Liver (tissue), 10 donors: ENCODE measurements at places on chromosomes 11 and 22. TPM values are rescaled to one million over a fixed set of nuclear protein-coding genes. Genes with fewer than 3 reads are reported as not detected.

Gene LRRC56
- polyA plus RNA-seq = 0.46 TPM

Gene IFITM1
- 96.0 TPM for polyA plus RNA-seq

Gene TTC36
- 36.9 TPM for polyA plus RNA-seq

Gene SLC22A25
- 13.3 TPM for polyA plus RNA-seq

Gene GLYAT
- 181 TPM for polyA plus RNA-seq

Gene P2RX6
- polyA plus RNA-seq = 0.48 TPM

Gene RIMBP3B
- 0.01 TPM for polyA plus RNA-seq

Gene ANO5
- polyA plus RNA-seq = 1.0 TPM

Gene FTH1
- 4,630 TPM for polyA plus RNA-seq

Gene STX3
- polyA plus RNA-seq = 4.7 TPM

DNA sequence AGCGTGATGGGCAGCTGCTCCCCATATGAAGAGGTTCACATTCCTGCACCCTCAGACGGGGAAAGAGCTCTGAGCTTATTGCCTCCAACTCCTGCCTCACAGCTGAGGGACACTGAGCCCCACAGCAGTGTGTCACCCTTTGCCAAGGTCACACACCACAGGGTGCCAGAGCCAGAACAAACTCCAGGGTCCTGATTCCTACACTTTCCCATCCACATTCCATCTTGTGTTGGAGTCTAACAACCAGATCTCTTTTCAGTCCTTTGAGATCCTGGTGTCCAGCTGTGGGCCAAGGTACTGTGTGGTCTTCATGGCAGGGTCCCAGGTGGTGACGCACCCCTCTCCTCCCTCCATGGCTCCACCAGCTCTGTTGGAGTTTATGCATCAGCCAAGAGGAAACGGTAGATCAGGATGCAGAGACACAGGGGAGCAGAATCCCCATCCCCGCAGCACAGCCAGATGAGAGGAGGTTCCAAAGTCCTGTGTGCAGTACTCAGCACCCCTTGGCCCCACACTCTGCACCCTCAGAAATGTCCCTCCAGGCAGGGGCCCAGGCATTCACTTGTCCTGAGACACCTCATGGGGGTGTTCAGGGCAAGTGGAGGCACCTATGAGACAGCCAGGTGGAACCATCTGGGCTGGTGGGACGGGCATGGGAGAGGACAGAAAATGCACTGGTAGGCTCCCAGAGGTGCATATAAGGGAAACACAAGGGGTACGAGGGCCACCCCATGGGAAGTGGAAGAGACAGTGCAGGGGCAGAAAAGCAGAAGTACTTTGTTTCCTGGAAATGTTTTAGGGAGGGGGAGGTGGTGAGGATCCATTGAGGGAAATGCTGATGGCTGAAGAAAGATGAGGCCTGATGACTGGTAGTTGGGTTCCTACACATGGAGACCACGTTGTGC, 32.6 kb upstream of the GNAZ start:
- no peak for DNase-seq

GRCh38 chr11:32213223-32213622, 122.3 kb downstream of the RCN1 start:
- DNase-seq = no peak

DNA sequence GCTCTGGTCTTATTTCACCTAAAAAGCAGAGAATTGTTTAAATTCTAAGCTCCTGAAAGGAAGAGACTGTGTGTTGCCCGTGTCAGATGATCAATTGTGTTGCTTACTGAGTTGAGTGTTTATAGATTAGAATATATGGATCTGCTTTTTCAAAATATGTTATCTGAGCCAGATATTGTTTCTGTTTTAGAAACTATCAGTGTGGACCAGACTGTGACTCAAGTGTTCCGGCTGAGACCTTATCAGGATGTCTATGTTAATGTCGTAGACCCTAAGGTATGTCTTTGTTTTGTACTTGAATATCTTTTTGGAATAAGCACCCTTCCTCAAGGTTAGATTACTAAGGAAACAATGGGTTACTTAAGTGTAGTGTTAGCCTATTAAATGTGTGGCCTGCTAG, 11.0 kb downstream of the DEPDC5 start:
- no peak for DNase-seq

DNA sequence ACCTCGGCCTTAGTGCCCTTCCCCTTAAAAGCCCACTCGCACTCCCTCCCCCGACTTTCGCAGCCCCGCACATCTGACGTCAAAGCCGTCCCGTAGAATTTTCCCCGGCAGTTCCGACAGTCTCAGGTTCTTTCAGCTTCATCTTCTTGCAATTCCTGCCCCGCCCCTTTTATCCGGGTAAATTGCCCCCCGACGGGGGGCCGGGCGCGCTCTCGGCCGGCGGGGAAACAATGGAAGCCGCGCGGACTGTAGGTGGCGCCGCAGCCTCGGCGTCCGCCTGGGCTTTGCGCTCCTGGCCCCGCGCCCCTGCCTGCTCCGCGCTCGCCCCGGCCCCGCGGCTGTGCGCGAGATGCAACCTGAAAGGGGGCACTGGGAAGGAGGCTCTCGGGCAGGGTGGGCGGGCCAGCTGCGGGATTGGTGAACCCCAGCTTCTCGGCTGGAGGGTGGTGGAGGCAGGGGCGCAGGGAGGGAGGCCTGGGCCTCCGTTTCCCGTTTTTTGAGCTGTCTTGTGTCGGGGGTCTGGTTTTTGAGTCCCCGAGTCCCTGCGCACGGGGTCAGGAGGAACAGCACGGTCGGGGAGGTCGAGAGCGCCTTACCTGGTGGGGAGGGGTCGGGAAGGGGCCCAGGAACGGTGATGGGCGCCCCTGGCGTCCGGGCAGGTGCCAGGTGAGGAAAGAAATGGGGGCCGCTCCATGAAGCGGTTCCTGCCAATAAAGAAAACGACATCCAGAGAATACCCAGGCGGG, 859 bp upstream of the FGF19 start:
- DNase-seq = no peak

DNA sequence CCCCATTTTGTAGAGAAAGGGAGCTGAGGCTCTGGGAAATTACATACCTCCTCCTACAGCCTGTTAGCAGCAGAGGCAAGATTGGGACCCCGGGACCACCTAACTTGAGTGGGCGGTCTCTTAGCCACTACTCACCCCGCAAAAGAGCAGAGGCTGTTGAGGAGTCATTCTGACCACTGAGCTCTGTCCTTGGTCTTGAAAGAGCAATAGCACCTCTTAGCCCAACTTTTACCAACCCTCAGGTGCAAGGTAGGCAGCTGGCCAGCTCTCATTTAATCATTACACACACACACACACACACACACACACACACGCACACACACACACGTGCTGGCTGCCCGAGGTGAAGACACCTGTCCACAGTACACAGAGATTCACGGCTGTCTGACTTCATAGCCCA, 115.8 kb upstream of the ASPHD2 start:
- DNase-seq = no peak

DNA sequence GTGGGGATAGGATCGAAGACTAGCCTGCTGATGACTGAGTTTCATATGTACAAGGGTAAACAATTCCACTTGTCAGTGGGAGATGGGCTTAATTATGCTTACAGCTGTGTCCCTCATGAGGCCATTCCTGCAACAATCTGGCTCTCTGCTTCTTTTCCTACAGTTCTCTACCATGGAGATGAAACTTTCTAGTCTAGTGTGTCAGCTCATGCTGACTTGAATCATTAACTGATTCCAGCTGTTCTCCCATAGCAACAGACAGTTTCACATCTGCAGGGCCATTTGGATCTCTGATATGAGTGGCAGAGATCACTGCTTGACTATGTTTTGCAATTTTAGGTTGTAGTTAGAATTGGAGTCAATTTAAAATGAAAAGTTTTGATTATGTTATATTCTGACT, 1251.7 kb upstream of the RAG2 start:
- no peak for DNase-seq

DNA sequence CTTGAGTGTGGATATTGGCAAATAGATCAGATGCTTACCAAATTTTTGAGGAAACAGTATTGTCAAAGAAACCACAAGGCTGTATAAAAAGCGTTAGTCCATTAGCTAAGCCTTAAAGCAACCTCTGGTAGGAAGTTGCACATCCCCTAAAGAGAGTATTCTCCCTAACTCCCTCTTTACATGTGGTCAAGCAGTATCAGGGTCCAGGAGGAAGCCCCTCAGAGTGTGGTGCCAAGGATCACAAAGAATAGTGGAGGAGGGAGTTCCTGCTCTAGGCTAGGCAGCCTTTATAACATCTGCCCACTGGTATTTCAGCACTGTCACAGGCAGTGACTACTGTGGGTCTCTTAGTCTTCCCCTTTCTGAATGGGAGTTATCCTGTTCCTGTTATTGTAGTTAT, 18.8 kb upstream of the AMPD3 start:
- no peak for DNase-seq

GRCh38 chr11:112537846-112538330, 277.2 kb upstream of the PLET1 start:
- DNase-seq = no peak

DNA sequence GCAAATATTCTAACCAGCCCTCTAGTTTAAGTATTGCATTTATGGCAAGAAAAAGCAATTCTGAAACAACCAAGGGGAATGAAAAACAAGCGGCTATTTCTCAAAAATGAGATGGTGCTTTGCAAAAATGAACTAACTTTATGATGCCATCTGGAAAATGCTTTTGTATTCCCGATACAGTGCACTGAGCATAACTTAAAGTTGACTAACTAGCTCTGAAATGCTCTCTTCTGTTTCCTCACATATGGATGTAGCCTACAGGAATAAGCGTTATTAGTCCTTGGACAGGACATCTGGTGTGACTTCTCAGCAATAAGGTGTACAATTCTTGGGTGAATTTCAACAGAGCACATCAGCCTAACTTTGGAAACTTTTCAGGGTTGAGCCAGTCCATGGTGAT, 228.2 kb upstream of the DDI1 start:
- DNase-seq = no peak

GRCh38 chr22:41366323-41367029, 15.3 kb upstream of the TEF start:
- DNase-seq = no peak

GRCh38 chr11:4068962-4069361, 25.6 kb upstream of the RRM1 start:
- DNase-seq = no peak

DNA sequence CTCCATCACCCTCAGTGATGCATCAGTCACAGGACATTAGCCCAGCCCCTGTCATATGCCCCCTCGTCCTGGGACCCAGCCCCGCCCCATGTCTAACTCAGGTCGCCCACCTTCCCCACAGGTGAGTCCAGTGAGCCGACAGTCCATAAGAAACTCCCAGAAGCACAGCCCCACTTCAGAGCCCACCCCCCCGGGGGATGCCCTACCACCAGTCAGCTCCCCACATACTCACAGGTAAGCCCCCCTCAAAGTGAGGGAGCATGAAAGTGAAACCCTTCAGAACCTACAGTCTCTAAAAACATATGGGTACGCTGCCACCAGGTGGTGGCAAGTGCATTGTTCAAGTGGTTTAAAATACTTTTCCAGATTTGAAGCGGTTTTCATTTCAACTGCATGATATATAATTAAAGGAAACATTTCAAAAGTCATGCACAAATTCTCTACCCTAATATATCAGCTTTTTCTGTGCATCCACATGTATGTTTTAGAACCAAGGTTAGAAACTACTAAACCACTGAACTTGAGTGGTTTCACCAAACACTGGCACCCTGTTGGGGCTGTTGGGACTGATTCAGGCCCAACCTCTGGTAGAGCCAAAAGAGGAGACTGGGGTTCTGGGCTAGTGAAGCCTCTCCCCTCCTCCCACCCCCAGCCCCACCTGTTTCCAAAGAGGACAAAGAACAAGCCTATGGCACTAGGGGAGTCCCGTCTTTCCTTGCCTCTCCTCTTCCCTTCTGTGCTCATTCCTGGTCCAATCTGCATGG, 17.3 kb downstream of the EPS8L2 start:
- DNase-seq = no peak

GRCh38 chr11:131070365-131070764, 154.1 kb upstream of the SNX19 start:
- no peak for DNase-seq

- DNase-seq = no peak
These were observed 55.8 kb downstream of the NECTIN1 start for GRCh38 chr11:119673052-119673758.

- DNase-seq = no peak
These were observed 31.2 kb upstream of the RASL10A start for GRCh38 chr22:29346659-29347058.

DNA sequence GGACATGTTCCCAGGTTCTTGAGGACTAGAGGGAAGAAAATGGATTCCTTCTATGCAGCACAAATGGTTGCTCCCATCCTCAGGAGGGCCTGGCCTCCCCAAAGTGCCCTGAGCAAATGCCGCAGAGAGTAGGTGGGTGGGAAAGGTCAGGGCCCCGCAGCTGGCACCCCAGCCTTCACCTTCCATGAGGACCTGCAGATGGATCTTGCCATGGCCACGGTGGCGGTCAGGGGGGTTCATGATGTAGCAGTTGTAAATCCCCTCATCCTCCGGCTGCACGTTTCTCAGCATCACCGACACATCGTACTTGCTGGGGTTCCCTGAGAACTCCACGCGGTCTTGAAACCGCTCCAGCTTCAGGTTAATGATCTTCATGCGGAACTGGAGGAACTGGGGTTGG, 8.5 kb downstream of the SCN2B start:
- no peak for DNase-seq

DNA sequence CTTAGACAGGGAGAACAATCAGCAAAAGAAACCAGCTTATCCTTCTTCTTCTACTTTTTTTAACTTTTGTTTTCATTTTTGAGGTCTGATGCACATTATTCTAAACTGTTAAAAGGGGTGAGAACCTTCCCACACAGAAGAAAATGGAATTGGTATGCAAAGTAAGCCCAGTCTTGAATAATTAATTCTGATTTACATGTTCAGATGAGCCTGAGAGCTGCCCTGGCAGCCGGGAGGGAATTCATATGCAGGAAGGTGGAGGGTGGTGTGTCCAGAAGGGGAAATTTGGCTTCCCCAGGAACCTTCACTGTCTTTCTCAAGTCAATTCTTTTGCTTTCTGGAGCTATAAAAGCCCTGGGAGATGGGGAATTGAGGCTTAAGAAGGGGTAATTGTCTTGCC, 181.0 kb downstream of the INSC start:
- no peak for DNase-seq

- DNase-seq = no peak
These were observed 35.7 kb downstream of the CYB5R2 start for GRCh38 chr11:7637447-7638157.

DNA sequence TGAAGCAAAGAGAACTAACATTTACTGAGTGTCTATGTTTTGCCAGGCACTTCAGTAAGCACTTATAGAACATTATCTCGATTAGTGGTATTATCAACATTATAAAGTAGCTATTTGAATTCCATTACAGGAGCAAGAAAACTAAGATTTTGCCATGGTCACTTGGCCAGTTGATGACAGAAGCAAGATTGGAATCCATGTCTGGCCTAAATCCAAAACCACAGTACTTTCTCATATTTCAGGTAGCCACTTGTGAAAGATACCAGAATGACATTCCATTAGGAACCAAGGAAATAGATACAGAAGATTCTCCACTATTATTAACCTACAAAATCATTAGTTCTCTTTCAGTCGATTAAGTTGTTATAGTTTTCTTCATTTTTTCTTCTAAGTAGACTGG, 691.0 kb upstream of the API5 start:
- DNase-seq = no peak
